Stimulated activated CD4-positive, alpha-beta T cell treated with anti-CD3 and anti-CD28 coated beads, Interleukin-2, amount 100 ng/mL, for 48 hours (primary cell): ENCODE measurements at places on chromosomes 5 and 9.

DNA sequence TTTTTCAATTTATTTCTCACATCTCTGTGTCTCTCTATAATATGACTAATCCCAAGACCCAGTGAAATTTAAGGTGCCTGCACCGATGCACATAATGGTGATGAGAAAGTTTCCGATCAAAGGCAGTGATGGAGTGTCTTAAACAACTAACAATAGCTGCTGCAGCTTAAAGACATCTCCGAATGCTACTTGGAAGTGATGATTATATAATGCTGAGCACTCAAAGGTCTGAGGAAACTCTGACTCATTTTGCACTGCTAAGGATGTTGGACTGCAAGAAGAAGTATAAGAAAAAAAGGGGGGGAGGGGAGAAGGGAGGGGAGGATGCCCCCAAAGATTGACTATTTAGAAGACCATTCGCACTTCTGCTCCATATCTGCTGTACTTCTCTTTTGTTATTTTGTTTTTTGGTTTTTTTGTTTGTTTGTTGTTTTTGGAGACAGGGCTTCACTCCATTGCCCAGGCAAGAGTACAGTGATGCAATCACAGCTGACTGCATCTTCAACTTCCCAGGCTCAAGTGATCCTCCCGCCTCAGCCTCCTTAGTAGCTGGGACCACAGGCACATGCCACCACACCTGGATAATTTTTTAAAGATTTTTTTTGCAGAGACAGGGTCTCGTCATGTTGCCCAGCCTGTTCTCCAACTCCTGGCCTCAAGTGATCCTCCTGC lies 192.2 kb downstream of the HSD17B3 start:
- no peak for DNase-seq

- DNase-seq, result no peak
These were observed 42.1 kb downstream of the TIMD4 start for GRCh38 chr5:156920861-156921431.

DNA sequence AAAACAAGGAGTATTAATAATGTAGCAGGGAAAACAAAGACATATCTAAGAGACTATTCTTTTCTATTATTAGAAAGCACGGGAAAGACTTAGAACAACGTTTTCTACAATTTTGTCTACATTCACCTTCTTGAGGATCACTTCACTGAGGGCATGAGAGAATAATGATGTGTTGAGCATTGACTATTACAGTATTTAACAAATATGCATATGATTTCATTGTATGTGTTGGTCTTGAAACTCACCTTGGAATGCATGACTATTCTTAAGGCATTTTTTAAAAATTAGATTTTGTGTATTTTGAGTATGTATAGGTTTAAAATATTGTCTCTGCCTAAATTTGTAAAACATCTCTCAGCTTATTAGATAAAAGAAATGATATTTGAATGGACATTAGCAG lies 1.2 kb downstream of the FSD1L start:
- DNase-seq, result no peak

- no peak for DNase-seq
These were observed 896 bp upstream of the PCSK5 start for GRCh38 chr9:75889577-75889976.

DNA sequence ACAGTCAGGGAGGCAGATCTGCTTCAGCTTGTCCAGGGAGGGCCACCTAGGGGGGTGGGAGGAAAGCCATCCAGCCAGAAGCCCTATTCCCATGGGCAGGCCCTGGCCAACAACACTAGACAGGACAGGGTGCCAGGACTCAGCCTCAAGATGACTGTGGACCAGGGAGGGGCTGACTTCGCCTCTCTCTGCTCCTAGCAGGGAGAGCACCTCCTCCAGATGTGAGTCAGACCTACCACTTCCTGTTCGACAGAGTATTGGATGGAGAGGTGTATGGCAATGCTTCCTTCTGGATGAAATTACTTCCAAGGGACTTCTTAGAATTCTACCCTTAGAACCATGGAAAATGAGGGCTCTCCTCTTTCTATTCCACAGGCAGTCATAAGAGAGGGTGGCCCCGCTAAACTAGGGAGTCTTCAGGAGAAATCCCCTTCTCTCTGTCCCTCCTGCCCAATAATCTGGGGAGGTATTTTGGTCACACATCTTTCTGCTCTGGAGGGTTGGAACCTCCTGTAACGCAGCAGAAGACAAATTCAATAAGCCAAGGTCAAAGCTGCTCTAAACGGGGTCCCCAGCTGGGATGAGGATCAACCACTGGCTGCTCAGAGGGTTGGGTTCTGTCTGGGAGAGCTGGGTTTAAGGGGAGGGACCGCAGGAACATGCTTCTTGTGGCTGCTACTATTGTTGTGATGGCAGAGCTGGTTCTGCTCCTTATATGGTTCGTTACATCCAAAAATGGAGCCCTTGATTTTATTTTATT lies 23.2 kb upstream of the RCL1 start:
- no peak for DNase-seq

DNA sequence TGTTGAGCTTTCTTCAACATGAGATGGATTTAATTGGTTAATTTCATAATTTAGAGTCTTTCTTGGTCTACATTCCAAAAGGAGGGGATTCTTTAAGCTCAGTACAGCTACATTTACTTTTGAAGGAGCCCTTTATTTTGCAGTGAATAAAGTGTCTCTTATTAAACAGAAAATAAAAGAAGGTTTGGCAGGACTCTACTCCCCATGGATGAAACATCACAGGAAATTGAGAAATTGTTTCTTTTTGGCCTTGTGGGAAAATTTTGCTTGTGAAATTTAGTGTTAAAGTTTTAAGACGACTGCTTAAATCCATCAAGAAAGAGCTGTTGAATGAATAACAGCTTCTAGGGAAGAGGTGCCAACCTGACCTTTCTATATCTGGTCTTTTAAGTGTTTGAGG lies 187.7 kb downstream of the NTRK2 start:
- DNase-seq, result no peak

DNA sequence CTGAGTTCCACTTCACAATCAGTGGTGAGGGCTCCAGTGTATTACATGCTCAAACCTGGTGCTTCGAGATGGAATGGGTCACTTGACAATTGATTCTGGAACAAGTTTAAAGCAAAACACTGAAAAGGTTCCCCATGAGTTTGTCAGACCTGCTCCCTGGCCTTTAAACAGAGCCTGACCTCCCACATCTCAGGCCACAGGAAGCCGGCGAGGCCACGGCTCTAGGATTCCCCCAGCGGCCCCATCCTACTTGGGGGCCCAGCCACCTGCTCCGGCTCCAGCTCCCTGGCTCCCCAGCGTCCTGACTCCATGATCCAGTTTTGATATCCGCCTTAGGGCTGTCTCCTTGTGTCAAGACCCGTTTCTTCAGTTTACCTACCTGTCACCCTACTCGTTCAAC lies 62.0 kb downstream of the TTLL11 start:
- DNase-seq, result no peak

DNA sequence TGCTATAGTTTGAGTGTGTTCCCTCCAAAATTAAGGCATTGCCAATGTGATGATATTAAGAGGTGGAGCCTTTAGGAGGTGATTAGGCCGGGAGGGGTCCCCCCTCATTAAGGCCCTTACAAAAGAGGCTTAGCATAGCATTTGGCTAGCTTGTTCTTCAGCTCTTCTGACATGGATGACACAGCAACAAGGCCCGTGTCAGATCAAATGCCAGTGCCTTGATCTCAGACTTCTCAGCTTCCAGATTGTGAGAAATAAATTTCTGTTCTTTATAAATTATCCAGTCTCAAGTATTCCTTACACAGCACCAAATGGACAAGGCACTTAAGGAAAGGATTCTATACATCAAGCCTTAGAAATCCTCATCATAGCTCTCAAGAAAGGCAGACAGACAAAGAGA lies 31.8 kb downstream of the SLC38A9 start:
- DNase-seq, result no peak

GRCh38 chr9:100401042-100401441 lies 25.9 kb upstream of the MSANTD3 start:
- DNase-seq, result no peak

DNA sequence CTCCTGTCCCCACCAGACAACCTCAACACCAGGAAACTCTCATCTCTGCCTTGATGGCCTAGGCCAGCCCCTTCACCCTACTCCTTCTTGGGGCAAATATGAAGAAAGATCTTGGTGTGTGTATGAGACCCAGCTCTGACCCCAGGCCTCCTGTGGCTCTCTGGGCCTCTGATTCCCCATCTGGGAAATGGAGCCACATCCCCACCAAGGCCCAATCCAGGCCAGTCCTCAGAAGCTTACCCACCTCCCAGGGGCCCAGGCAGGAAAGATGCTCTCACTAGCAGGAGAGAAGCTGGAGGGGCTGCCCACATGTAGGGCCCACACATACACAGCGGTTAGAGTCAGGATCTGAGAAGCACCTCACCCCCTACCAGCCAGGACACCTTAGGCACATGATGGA lies 38.9 kb downstream of the BICD2 start:
- DNase-seq, result no peak

DNA sequence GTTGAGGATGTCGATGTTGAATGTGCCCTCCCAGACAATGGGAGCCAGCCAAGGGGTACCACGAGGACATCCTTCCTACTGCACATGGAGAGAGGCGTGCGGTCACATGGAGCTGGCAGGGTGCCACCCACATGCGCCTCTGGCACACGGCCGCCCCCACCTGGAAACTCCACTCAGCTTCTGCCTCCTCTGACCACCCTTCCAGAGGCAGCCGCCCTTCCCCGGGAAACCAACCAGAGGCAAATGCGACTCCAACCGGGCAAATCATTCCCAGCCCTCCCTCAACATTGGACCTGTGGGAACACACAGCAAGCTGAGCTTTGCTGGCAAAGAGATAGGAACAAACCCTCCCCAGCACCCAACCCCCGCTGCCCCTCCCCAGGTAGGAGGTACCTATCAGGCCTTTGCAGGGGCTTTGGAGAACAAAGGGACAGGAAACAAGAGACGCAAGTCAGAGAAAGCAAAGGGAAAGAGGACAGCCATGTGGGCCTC lies 17.5 kb downstream of the ABO start:
- no peak for DNase-seq

DNA sequence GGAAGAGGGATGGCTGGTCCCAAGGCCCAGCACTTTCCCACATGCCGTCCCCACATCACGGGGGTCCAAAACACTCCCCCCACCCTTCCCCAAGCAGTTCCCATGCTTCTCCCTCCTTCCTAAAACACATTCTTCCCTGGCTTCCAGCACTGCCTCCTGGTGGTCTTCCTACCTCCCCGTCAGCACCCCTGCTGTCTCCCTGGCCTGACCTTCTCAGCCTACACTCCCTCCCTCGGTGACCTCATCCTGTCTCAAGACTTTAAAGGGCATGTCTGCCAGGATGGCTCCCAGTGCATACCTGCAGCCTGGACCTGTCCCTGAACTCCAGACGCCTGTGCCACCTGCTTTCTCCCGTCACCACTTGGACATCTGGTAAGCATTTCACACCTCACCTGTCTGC lies 4.3 kb upstream of the NCS1 start:
- DNase-seq, result no peak

DNA sequence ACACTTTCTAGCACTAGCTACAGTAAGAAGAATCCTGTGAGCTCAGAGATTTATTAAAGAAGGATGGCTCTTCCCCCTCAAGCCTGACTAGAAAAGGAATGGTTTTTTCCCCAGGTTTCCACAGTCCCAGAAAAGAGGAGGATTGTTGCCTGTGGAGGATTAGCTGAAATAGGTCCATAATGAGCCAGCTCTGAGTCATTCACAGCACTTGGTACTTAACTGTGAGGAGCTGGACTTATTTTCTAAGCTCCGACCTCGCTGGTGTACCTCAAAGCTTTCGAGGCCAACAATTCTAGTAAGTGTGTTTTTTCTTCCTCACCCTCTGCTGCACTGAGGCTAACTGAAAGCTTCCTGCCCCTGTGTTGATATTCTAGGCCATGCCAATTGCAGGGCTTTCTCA lies 222.5 kb upstream of the IL12B start:
- no peak for DNase-seq

DNA sequence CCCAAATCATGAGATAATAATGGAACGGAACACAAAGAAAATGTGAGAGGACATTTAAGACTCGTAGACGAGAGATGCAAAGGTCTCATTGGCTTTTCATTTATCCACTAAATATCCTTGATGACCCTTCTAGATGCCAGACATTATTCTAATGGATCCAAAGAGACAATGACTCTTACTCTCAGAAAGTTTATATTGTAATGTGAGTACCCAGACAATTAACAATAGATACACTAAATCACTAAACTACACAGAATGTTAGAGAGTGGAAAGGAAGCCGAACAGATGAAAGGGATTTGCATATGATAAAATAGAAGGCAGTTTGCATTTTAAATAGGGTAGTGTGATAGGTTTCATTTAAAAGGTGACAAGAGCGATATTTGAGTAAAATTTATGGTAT lies 973.3 kb downstream of the TAF11L14 start:
- no peak for DNase-seq

GRCh38 chr9:70589571-70590314 lies 175.3 kb upstream of the KLF9 start:
- no peak for DNase-seq

DNA sequence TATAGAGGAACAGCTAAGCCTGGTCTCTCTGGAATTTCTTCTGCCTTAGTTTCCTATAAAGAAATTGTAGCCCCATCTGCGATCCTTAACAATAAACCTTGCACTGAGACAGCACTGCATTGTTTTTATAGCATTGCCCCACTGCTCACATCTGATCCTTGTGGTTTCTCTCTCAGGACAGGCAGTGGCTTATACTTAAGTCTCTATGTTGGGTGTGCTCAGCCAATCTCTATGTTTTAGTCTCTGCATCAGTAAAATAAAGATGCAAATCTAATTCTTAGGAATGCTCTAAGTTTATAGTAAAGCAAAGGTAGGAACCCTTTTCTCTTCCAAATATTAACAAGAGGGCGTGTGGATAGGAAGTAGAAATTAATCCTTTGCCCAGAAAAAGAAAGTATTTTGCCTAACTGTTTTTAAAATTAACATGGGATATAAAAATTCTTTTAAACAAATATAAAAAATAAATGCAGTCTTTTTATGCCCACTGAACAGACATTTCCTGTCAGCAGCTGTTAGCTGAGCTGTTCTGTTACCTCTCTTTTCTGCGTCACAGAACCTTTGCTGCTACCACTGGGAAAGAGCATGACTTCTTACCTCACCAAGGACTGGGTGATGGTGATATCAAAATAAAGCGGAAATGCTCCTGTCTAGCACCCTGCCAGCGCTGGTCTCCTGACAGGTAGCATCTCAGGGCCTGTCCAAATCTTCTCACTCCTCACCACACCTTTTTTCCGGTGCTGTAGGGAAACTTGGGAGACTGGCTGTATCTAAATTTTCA lies 29.5 kb downstream of the MRPS27 start:
- DNase-seq, result no peak

- DNase-seq, result no peak
These were observed 82.7 kb downstream of the EGFLAM start for GRCh38 chr5:38341056-38341455.

DNA sequence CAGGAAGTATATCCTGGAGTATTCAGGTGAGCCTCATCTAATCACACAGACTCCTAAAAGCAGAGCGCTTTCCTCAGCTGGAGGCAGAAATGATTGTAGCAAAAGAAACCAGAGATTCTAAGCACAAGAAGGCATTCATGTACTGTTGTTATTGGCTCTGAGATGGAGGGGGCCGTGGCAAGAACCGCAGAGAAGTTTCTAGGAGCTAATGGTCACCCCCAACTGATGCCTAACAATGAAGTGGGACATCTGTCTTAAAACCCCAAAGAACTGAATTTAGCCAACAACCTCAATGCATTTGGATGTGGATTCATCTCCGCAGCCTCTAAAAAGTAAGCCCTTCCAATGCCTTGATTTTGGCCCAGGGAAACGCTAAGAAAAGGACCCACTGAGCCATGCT lies 76.3 kb downstream of the ADAMTSL1 start:
- DNase-seq, result no peak
